ENCODE measurements at places on chromosomes 2 and 18.

DNA sequence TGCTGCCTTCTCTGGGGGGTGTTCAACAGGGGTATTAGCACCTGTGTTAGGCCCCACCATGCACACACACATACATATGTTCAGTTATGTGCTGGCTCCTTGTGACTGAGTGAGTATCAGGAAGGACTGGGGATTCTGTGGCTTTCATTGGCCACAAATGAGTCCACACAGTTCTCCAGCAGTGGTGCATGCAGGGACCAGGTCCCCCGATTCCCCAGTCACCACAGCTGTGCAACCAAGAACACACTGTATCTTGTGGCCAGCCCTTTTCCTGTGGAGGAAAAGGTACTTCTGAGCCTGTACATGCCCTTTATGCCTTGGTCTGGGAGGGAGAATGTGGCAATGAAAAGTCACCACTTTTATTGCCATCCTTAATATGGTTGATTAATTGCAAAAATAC lies 74.9 kb upstream of the KLF7 start:
- no peak for DNase-seq

- no peak for DNase-seq
These were observed 19.7 kb downstream of the TWSG1 start for GRCh38 chr18:9354256-9354655.

DNA sequence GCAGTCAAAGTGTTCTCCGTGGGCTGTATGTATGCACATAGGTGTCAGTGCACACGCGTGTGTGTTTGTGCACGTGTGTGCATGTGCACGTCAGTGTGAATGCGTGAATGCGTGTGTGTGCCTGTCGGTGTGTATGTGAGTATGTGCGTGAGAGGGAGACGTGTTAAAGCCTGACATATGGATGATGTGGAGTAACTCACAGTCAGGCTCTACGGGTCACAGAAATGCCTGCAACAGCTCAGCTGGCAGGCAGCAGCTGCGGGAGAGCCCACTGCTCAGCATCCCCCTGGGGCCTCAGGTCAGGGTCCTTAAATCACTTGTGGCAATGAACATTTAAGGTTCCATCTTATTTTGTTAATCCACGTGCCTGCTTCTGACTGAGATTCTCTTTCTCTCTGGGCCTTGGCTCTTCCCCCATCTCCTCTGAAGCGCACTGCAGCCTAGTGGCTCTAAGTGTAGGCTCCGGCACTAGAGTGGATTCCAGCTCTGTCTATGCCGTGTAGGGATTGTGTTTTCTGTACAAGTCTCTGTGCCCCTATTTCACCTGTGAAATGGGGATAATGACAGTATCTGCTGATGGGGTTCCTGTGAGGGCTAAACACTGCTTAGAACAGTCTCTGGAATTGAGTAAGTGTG lies 63.0 kb downstream of the DYSF start:
- no peak for DNase-seq

- DNase-seq = peak; percentile 42
These were observed at the start of gene SPIRE1 for GRCh38 chr18:12657684-12658425. TSS of gene SPIRE1 (minus strand) at chr18:12658107. CDS start at chr18:12657866, 241 bp downstream.

- DNase-seq = no peak
These were observed 42.0 kb upstream of the EML6 start for GRCh38 chr2:54681416-54681815.

All from stimulated activated CD4-positive, alpha-beta T cell treated with anti-CD3 and anti-CD28 coated beads, Interleukin-4, amount 100 ng/mL, for 1 hour (primary cell).